SK-N-SH (cell line): ENCODE measurements at places on chromosomes 2 and 18.

DNA sequence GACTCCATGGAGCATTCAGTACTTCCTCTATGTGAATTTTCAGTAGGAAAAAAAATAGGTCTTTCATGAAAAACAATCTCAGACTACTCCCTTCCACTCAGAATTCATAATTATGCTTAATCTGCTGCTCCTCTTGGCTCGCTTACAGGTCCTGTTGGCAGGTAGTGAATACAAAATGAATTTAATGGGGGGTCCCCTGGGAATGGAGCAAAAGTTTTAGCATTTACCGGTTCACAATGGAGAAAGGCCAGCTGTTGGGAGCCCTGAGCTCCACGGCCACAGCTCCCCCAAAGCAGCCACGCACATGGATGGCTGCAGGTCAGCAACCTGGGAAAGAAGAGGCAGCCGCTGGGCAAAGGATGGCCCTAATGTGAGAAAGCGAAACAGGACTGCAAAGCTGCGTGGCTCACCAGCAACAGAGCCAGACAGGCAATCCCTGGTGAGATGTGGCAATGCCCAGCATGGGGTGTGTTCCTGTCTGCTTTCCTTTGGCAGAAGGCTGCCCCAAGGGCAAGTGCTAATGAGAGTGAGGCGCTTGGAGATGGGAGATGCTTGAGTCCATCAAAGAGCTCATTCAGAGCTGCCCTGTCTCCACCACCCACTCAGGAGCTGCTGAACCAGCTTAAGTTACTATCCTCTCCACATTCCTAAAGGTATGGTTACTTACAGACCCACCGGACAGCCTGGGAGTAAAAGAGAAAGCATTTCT is 447.4 kb downstream of the EPHA4 start:
- no peak overlapping the region for H3K4me3 ChIP-seq
- DNase-seq = no peak
- H3K4me1 ChIP-seq = no peaks in the 10 kb centered on the region; the same call in 1 of the 2 replicates
- H3K27ac ChIP-seq = no peak overlapping the region
- H3K27me3 ChIP-seq = no peaks in the 10 kb centered on the region; the same call in 1 of the 2 replicates

DNA sequence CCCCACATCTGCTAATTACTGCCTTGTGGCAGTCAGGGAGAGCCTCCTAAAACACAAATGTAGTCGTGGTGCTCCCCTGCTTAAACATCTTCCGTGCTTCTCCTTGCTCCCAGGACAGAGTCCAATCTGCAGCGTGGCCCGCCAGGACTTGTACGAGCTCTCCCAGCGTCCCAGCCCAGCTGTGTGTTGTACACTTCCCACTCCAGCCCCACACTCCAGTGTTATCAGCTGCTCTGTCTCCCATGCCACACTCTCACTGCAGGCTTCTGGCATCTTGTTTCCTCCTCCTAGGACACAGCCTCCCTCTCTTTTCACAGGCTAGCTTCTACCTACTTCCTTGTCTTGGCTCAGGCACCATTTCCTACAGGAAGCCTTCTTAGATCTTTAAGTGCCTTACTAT is 199.4 kb downstream of the ALPK2 start:
- no peak overlapping the region for H3K27ac ChIP-seq
- DNase-seq = peak; percentile 26
- no peaks in the 10 kb centered on the region for H3K27me3 ChIP-seq
- H3K4me3 ChIP-seq = no peak overlapping the region

DNA sequence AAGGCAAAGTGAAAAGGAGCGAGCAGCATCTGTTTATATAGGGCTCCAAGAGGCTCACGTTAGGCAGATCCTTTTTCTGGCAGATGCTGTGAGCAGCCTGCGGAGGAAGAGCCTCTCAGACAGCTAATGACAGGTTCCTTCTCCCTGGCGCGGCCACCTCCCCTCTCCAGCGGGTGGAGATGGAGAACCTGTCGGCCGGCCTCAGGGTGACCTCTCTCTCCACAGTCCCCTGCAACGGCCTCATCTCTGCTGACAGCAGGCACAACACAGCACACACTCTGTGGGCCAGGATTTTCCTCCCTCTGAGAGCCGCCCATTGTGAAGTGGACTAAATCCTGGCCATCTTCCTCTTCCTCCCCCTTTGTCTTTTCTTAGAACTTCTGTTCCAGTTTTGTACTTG is 119.8 kb downstream of the PRKCE start:
- H3K4me3 ChIP-seq = no peak overlapping the region
- H3K27me3 ChIP-seq = no peaks in the 10 kb centered on the region
- no peak overlapping the region for H3K27ac ChIP-seq
- DNase-seq = peak; percentile 62
- no peaks in the 10 kb centered on the region for H3K36me3 ChIP-seq

DNA sequence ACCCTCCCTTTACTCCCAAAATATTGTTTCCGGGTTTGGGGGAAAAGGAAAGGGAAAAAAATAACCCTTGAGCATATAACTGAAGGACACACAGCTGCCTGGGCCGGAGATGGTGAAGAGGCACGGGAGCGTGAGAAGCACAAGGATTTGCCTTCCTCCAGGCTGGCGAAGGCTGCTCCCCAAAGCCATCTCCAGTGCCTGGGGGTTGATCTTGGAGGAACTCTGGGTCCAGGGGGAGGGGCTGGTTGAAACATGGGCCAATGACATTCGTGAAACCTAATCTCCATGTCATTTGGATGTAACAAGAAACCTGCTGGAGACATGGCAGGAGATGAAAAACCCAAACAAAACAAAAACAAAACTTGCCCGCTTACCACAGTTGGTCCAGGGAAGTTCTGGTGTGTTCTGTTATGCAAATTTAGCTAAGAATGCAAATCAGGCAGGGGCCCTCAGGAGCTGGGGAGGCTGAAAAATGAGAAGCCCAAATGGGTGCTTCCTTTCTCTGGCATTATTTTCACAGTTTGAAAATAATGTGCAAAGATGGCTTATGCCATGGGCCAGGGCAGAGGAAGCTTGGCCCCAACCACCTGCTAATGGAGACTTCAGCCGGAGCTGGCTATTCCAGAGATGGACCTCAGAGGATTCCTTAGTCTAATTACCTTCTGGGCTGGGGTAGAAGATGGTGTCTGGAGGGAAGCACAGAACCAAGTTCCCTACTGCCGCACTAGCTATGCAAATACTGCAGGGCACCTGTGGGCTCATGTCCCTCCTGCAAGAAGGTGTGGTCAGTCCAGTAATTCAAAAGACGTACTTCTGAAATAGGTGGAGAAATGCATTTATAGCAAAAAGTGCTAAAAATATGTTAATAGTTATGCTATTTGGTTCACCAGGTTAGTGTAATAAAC is 180.9 kb downstream of the BCL2 start:
- DNase-seq = no peak
- no peaks in the 10 kb centered on the region for H3K36me3 ChIP-seq
- H3K4me3 ChIP-seq = no peak overlapping the region
- no peaks in the 10 kb centered on the region for H3K27me3 ChIP-seq
- H3K27ac ChIP-seq = no peak overlapping the region

GRCh38 chr2:49306925-49307324 is 152.6 kb upstream of the FSHR start:
- no peaks in the 10 kb centered on the region for H3K27me3 ChIP-seq
- no peaks in the 10 kb centered on the region for H3K36me3 ChIP-seq
- no peaks in the 10 kb centered on the region for H3K4me1 ChIP-seq
- H3K27ac ChIP-seq = no peak overlapping the region
- H3K4me3 ChIP-seq = no peak overlapping the region

GRCh38 chr2:96138179-96139145 is at the start of gene ASTL:
ASTL (minus strand) TSS chr2:96138502; CDS start chr2:96138436, 66 bp downstream.
- H3K4me3 ChIP-seq = no peak within 1 kb of the TSS; the same call in 1 of the 2 replicates
- H3K27ac ChIP-seq = no peak within 1 kb of the TSS
- peak; percentile 73 for DNase-seq

DNA sequence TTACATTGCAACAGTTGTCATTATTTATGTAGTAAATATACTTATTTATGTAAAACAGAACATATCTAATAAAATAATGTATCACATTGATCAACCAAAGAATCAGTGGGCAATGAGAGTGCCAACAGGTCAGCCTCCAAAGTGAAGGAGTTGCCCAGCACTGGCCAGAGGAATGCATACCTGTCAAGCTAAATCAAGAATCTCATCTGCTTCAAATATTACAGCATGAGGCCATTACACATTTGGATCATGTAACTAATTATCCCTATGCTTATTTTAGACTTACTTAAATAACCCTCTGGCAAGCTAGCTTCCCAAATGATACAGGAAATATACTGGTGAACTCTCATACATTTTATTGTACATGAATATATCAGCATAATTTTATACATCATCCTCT is 1211.7 kb upstream of the ACVR2A start:
- H3K4me3 ChIP-seq = no peak overlapping the region
- no peaks in the 10 kb centered on the region for H3K36me3 ChIP-seq

GRCh38 chr2:85708641-85709040 is 14.5 kb downstream of the GNLY start:
- H3K4me3 ChIP-seq = no peak overlapping the region
- no peaks in the 10 kb centered on the region for H3K36me3 ChIP-seq
- no peaks in the 10 kb centered on the region for H3K27me3 ChIP-seq
- DNase-seq = no peak

- H3K36me3 ChIP-seq = no peaks in the 10 kb centered on the region
- peaks cover 13% of the 10 kb centered on the region; the same call in 1 of the 2 replicates for H3K27me3 ChIP-seq
- no peak overlapping the region for H3K4me3 ChIP-seq
- no peaks in the 10 kb centered on the region for H3K4me1 ChIP-seq
These were observed 29.1 kb downstream of the SLC25A52 start for GRCh38 chr18:31731628-31732027.

DNA sequence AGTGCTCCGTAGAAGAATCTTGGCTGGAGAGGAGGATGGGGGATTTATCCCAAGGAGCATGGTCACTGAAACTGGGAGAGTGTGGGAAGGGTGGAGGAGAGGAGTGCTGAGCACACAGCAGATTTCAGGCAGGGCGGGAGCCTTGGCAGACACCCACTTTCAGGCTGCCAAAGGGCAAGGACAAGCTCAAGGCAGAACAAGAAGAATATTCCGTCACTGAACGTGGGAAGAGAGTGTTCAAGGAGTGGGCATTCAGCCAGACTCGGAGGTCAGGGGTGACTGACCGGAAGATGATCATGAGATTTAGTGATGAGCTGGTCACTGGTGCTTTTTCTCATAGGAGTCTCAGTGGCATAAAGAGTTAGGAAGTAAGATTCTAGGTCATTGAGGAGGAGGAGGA is 136.2 kb upstream of the RASGRP3 start:
- H3K27ac ChIP-seq = no peak overlapping the region
- H3K36me3 ChIP-seq = peaks cover 77% of the 10 kb centered on the region
- 0 out of 2 replicates have a peak, but pooled peaks cover 5% of the 10 kb centered on the region for H3K4me1 ChIP-seq

GRCh38 chr2:85986121-85986520 is 97.3 kb upstream of the ST3GAL5 start:
- DNase-seq = no peak
- H3K27ac ChIP-seq = no peak overlapping the region
- no peak overlapping the region for H3K4me3 ChIP-seq
- H3K36me3 ChIP-seq = no peaks in the 10 kb centered on the region
- H3K4me1 ChIP-seq = no peaks in the 10 kb centered on the region

DNA sequence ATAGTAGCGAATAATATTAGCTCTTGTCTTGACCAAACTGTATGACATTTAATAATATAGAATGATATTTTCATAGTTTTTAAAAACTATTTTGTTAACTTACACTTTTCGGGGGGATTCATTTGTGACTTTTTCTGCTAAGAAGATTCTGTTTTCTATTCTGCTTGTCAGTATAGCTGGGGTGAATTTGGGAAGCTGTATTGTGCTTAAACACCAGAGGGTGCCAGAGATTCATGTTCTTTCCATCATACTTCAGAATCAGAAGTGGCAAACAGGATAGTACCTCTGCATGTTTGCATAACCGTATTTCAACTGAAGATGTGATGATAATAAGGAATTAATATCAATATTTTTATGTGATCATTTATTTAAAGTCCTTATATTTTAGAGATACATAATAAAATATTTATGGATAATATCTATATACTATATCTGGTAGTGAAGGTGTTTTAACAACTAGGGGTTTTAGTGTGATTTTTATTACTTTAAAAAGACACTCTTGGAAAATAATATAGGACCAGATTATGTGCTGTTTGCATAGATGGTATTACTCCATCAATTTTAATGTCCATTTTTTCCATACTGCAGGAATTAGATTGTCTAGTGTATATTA is 81.0 kb downstream of the TAF4B start:
- no peaks in the 10 kb centered on the region for H3K4me1 ChIP-seq
- DNase-seq = peak; percentile 54
- H3K27me3 ChIP-seq = no peaks in the 10 kb centered on the region
- H3K4me3 ChIP-seq = no peak overlapping the region; the same call in 1 of the 2 replicates
- no peak overlapping the region for H3K27ac ChIP-seq

GRCh38 chr2:46997329-46997728 is 81.7 kb upstream of the MCFD2 start:
- H3K4me3 ChIP-seq = no peak overlapping the region
- peak overlapping the region; percentile 89 for H3K27ac ChIP-seq
- DNase-seq = no peak
- H3K36me3 ChIP-seq = peaks cover 25% of the 10 kb centered on the region
